ENCODE measurements at places on chromosomes 3 and 15.

DNA sequence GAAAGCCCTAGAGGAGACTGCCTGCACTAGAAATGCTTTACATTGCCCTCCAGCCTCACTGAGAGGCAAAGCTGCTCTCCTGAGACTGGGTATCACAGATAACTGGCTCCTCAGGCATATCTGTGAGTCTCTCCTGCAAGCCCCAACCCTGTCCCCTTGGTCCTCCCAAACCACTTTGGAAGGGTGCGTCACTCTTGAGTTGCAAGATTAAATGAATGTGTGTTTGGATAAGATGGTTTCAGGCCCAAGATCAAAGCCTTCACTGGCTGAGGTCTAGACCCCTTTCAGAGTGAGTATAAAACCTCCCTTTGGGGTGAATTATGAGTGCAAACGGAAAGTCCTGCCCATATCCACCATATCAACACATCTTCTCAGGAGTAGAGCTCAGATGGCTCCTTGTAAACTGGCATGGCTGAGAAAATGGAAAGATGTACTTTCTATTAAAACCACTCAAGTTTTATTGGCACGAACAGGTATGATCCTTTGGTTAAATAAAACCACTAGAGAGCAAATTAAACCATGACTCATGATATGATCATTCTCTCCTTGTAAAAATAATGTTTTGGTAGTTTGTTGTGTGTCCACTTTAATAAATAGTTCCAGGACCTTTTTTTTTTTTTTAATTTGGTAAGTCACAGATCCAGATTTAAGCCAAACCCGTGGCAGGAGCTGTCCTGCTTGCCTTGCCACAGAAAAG is 164.0 kb downstream of the CHST2 start:
- DNase-seq: no peak

DNA sequence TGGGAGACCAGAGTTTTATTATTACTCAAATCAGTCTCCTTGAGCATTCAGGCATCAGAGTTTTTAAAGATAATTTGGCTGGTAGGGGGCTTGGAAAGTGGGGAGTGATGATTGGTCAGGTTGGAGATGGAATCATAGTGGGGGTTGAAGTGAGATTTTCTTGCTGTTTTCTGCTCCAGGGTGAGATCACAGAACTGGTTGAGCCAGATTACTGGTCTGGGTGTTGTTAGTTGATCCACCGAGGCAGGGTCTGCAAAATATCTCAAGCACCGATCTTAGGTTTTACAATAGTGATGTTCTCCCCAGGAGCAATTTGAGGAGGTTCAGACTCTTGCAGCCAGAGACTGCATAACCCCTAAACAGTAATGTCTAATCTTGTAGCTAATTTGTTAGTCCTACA is 141.0 kb downstream of the OTOL1 start:
- no peak for DNase-seq

- DNase-seq: no peak
These were observed 175.0 kb downstream of the KLF13 start for GRCh38 chr15:31501536-31502157.

GRCh38 chr3:109910772-109911171 is 573.4 kb upstream of the DPPA4 start:
- DNase-seq: no peak

GRCh38 chr3:126306397-126306796 is 50.8 kb downstream of the KLF15 start:
- no peak for DNase-seq

DNA sequence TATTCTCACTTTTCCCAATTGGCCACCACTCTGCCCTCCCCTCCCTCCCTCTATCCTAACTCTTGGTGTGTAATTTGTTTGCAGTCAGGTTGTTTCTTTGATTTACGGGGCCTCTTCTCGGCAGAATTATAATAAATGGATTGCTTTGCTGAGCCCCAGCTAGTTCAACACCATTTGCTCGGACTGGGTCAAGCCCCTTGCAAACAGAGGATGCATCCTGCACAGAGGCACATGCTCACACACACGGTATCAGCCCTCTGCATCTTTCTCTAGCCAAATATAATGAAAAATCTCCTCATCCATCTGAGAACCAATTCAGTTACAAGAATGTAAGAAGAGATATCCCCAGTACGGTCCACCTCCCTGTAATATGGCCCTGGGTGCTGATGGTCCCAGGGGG is 97.7 kb downstream of the EPHB1 start:
- no peak for DNase-seq

- DNase-seq: no peak
These were observed 9.1 kb upstream of the DIS3L start for GRCh38 chr15:66284271-66284670.

DNA sequence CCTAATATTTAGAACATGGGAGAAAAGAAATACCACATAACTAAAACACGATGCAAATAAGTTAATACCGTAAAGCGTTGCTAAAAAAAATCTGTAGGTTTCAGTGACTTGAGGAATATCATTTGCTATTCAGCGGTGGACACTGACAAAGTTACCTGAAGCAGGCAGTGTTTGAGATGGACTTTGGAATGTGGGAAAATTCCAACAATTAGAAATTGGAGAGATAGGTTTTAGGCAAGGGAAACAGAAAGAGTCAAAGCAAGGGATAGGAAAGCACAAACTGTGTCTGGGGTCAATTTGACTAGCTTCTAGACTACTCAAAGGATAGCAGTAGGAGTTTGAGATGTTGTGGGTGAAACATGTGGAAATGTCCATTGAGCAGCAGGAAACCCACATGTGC is 173.0 kb downstream of the TIGIT start:
- no peak for DNase-seq

DNA sequence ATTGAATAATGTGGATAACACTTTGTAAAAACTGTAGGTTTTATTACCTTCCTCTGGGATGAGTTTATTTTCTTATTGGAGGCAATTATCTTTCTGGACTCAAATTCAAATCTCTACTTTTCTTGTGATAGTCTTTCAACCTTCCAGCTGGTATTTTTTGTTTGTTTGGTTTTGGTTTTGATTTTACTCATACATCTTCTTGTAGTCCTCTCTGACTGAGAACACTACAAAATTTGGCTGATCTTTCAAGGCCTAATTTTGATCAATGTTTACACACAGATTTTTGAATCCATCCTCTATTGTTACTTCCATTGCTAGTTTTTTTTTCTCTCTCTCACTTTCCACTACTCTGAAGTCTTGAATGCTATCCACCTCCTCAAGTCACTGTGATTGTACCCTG is 303.8 kb upstream of the NECTIN3 start:
- no peak for DNase-seq

GRCh38 chr3:50503504-50504342 is at the start of gene CACNA2D2:
Gene CACNA2D2 (minus strand): TSS chr3:50503634. CDS start chr3:50503423, 211 bp downstream.
- no peak for DNase-seq

- no peak for DNase-seq
These were observed 8.6 kb downstream of the MAP3K13 start for GRCh38 chr3:185371306-185372074.

GRCh38 chr3:149879872-149880271 is 66.9 kb downstream of the RNF13 start:
- no peak for DNase-seq

GRCh38 chr3:56288258-56288657 is 180.0 kb downstream of the ERC2 start:
- DNase-seq: peak; percentile 2

- DNase-seq: no peak
These were observed 877.8 kb downstream of the TUSC7 start for GRCh38 chr3:117587416-117587815.

DNA sequence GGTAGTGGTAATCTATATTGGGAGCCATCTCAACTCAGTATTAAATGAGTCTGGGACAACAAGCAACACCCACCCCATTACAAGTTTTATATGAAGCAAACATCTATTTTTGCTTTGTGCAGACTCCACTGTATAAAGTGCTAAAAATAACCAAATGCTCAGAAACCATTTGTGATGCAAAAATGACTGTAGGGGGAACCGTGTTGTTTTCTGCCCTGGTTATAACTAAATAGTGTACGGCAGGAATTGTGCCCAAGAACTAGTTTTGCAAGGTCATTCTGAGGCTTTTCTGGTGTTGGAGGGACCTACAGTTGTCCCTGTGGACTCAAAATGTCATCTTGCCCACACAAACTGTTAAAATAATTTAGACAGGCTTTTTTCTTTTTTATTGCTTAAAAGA is 88.3 kb downstream of the ITPR1 start:
- DNase-seq: no peak

DNA sequence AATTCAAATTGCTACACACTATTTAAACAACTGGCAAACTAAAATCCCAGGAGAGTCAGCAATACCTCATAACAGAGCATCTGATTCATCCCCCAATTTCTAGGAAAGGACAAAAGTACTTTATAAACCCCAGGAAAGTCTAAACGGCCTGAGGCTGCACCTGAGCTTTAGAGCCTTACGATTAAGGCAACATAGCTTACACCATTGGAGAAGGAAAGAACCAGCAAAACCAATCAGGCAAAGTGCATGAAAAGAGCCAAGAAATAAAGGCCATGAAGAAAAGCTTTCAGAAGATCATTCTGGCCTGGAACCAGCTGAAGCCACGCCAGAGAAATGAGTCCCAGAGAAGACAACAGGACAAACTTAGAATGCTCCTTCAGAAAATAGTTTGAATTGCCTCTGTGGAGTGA is 48.1 kb downstream of the PTPN9 start:
- DNase-seq: no peak

- DNase-seq: no peak
These were observed 221.8 kb downstream of the TPRG1 start for GRCh38 chr3:189393598-189393997.

- DNase-seq: no peak
These were observed 64.6 kb upstream of the FHIT start for GRCh38 chr3:61315871-61316270.

DNA sequence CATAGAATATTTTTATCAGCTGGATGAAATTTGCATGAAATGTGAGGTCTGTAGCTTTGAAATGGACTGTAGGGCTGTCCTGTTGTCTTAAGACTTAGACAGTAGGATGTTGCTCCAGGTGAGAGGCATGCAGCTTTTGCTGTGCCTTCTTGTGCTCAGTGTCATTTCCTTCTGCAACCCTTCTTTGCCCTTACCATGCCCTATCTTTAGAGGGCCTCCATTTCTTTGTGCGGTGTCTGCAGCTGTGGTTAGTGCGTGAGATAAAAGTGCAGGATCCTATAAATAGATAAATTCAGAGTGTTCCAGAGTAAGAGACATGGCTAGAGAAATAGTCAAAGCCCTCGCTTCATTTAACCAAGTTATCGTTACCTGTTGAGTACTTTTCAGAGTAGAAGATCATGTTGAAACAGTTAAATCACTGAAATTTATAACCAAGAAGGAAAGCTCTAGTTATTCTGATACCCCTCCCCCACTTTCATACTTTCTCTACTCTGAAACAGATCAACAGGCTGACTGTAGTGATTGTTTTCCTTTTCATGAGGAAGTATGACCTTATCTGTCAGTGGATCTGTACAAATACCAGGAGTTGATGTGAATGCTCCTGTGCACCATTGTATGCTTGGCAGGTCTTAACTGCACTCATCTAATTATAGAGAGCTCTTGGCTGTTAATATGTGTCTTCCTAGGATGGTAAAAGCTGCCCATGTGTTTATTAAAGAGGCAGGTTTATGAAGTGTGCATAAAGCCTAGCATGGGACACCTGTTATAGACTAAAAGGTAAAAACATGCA is 18.2 kb downstream of the EIF3J start:
- DNase-seq: no peak

DNA sequence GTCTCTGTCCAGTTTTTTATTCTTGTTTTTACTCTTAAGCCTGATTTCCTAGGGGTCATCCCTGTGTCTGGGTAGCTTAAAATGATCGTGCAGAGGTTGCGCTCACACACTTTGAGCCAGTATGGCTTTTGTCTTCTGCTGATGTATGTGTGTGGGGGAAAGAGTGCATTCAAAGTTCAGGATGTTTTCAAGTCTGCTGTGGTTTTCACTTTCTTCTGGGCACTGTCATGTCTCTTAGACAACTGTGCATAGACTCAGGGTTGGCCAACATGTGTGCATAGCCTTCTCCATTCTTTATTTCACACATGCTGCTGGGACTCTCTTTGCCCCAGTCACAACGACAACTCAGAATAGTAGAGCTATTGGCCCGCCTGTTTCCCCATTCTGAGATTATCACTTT is 139.1 kb downstream of the WNT7A start:
- no peak for DNase-seq

DNA sequence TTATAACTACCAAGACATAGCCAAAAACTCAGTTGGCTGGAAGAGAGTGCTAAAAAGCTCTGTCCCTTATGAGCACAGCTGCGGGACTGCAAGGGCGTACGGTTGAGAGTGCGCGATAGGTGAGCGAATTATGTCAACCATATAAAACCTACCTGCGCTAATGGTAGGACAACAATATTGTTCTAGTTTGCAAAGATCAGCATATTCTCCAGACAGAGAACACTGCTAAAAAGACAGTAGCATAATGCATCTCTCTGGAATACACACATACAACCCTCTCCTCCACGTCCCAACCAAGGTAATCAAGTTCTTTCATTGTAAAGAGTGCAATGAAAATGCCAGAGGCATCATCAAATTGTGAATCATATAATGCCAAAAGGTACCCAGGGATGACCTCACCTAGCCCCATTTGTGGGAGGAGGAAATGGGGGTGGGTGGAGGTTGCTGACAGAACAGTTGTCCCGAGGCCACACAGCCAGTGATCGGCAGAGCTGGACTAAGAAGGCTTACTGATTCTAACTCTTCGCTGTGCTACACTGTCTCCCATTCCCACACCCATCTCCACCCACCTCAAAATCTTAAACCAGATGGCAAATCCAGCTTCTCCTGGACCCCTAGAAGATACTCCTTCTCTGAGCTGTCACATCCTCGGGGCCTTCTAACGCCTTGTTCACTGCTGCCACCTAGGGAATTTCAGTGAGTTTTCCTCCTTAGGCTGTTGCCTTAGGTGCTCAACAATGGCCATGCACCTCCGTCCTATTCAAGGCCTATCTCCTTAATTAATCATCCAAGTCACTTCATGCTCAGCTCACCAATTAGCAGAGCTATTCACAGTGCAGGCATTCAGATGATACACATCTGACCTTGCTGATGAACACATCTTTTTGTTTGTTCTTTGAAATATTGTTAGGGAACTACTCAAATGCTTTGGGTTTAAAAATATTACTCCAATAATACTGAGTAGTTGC is 60.7 kb downstream of the RPL22L1 start:
- DNase-seq: no peak

DNA sequence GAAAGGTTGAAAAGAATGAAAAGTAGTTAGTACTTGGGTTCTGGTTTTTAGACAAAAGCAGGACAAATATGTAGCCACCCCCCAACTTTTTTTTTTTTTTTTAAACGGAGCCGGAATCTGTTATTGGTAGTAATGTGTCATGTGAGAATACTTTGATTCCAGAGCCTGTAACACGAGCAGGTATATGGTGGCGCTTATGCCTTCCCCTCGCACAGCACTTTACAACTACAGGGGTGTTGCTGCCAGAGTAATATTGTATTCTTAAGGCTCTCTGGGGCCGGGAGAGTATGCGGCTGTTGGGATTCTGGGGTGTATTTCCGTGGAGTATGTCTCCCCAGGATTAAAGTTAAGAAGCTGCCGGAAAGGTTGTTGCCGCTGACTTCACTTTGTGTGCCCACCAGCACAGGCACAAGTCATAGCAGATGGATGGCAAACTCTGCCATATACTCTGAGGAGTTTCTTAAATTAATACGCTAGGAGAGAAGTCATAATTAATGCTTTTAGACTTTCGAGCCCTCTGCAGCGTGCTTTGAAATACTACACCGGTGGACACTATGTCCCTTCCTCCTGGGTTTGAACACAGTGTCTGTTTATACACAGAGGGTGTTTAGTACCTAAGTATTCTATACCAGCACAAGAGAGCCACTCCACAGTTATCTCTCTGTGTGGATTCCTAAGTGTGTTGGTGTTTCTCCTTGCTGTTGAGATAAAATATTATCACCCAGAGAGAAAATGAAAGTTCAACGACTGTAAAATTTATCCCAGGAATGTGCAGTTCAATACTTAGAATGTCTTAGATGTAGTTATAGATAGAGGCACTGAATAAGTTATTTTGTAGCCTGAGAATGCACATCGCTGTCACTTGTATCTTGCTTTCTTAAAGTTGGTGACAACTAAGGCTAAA is 1.4 kb downstream of the MBNL1 start:
- peak; percentile 4 for DNase-seq

Data from NK-92 treated with Interleukin-12 subunit alpha and Interleukin-12 subunit beta, amount 100 ng/mL, for 24 hours (cell line).